RWPE1 (cell line): ENCODE measurements at places on chromosomes 5 and 9.
A peak's percentile ranks its signal among the peaks of the same experiment; 100 is the strongest.

- DNase-seq: no peak
Measured at GRCh38 chr5:125528881-125529280, 782.4 kb upstream of the ZNF608 start.

DNA sequence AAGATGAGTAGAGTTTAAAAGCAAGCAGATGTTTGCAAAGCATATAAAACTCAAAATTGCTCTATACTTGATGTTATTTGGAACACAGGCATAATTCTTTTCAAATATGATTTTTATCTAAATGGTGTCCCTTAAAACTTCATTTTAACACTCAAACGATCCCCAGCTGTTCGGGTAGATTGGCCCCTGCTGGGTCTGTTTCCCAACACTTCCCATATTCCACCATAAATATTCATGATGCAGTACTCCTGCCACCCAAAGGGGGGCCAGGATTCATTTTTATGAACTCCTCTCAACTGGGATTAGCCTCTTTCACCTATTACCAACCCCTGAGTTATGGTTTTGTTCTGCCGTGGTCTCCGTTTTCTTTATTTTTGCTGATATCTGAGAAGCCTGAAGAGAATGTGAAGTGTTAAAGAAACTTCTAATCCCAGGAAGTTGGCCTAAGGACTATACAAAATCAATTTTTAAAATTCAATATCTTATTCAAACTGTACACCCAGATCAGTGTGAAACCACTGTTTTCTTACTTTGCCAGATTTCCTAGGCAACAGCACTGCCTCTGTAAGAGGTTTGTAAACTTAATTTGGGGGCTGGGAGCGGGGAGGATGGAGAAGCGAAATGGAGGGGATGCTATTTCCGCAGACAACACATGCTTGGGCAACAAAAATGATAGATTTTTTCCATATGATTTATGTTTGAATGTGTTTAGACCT, 384.1 kb downstream of the DMRT2 start:
- peak; percentile 12 for DNase-seq

DNA sequence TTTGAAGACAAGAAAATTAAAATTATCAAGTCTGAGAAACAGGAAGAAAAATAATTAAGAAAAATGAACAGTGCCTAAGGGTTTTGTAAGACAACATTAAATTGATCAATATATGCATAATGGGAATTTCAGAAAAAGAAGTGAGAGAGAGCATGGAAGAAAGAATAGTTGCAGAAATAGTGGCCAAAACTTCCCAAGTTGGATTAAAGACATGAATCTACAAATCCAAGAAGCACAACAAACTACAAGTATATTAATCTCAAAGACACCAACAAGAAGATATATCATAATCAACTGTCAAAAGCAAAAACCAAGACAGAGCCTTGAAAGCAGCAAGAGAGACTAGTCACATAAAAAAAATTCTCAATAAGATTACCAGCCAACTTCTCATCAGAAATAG, 488.0 kb downstream of the RASEF start:
- no peak for DNase-seq

DNA sequence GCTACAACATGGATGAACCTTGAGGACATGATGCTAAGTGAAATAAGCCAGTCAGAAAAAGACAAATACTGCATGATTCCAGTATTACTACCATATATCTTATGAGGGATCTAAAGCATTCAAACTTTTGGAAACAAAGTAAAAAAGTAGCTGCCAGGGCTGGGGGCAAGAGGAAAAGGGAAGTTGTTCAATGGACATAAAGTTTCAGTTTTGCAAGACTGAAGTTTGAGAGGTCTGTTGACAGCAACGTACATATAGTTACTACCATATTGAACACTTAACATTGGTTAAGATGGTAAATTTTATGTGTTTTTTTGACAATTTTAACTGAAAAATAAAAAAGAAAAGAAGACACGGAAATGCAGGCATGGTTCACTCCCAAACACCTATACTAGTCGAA, 77.6 kb downstream of the MAPKAP1 start:
- DNase-seq: no peak

- DNase-seq: no peak
Measured at GRCh38 chr9:114096041-114096511, 3.0 kb downstream of the KIF12 start.

DNA sequence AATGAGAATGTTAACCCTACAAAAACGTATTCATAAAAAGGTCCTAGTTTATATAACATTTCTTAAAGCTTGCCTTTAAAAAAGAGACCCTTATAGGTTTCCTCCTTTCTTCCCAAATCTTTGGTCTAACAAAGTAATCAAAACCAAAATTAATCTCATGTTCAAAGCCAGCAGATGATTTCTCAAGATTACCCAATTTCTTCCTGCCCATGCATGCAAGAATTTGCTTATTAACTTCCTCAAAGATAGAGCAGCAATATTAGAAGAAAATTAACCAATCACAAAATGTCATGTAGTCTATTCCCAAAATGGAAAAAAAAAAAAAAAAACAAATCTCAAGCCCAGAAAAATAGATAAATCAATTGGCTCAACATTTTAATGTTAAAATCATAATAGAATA, 114.9 kb downstream of the MLLT3 start:
- no peak for DNase-seq
